ENCODE measurements at places on chromosomes 7 and 10. TPM values are rescaled to one million over a fixed set of nuclear protein-coding genes. Genes with fewer than 3 reads are reported as not detected.

EBLN1 gene
- total RNA-seq, result not detected

KMT2C gene
- total RNA-seq, result 74.3 TPM

LGI1 gene
- not detected for total RNA-seq

CUEDC2 gene
- total RNA-seq, result 50.0 TPM
